ENCODE measurements at places on chromosomes 16 and 17.

- DNase-seq: no peak
Measured at GRCh38 chr17:78034429-78035091, 76.1 kb downstream of the TNRC6C start.

DNA sequence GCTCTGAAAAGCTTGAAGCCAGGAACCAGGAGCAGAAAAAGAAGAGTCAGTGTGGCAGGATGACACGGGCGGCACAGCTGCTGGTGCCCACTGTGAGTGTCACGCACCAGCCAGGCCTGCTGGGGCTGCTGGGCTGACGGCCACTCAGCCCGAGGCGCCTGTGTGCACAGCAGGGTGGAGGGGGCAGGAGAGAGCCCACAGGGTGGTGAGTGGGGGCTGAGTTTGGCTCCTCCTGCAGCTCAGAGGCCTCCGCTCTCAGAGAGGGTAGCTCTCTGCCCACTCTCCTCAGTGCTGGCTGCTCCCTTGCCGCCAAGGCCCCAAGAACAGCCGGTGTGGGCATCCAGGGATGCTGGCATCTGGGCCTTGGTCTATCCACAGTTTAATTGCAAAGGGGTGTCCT is 59.6 kb downstream of the GSG1L start:
- no peak for DNase-seq

- no peak for DNase-seq
Measured at GRCh38 chr17:47718634-47719405, 14.2 kb upstream of the TBX21 start.

- no peak for DNase-seq
Measured at GRCh38 chr16:11692171-11692570, 23.9 kb downstream of the SNN start.

DNA sequence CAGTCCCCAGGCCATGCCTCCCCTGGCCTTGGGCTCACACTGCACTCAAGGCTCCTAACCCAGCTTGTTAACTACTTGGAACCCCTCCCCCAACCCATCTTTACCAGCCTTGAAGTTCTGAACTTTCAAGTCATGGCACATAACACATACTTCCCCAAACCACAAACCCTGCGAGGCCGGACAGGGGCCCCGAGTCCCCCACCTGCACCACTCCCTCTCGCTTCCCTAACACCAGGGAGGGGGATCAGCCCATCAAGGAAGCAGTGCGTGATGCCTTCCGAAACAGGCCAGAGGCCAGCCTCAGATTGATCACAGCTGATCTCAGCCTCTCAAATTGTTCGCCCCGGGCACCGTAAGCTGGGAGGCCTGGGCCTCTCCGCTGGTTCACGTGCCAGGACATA is 3.0 kb upstream of the NLRC3 start:
- DNase-seq: no peak

DNA sequence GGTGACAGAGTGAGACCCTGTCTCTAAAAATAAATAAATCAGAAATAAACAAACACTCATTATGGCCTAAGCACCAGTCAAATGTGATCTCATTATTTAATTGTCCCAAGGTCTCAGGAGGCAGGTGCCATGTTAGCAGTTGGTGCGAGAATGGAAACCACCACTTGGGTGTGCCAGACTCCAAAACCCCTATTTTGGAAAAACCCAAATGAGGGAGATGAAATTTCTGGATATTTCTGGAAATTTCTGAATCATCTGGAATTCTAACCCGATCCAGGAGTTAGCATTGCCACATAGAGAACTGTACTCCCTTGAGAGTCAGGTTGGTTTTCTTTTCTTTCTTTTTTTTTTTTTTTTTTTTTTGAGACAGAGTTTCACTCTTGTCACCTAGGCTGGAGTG is 264.0 kb downstream of the XYLT1 start:
- DNase-seq: no peak

- DNase-seq: no peak
Measured at GRCh38 chr17:73644145-73645049, at the start of gene SDK2. Gene SDK2 (minus strand): TSS chr17:73644445. CDS start chr17:73644088, 357 bp downstream.

GRCh38 chr17:39926588-39927100 is 757 bp downstream of the ORMDL3 start:
- DNase-seq: peak; percentile 49

- no peak for DNase-seq
Measured at GRCh38 chr16:68005786-68006286, 6.6 kb upstream of the DPEP2 start.

GRCh38 chr17:76353004-76353598 is 615 bp downstream of the PRPSAP1 start:
- DNase-seq: peak; percentile 17

GRCh38 chr17:50356892-50357510 is 11.1 kb downstream of the XYLT2 start:
- no peak for DNase-seq

DNA sequence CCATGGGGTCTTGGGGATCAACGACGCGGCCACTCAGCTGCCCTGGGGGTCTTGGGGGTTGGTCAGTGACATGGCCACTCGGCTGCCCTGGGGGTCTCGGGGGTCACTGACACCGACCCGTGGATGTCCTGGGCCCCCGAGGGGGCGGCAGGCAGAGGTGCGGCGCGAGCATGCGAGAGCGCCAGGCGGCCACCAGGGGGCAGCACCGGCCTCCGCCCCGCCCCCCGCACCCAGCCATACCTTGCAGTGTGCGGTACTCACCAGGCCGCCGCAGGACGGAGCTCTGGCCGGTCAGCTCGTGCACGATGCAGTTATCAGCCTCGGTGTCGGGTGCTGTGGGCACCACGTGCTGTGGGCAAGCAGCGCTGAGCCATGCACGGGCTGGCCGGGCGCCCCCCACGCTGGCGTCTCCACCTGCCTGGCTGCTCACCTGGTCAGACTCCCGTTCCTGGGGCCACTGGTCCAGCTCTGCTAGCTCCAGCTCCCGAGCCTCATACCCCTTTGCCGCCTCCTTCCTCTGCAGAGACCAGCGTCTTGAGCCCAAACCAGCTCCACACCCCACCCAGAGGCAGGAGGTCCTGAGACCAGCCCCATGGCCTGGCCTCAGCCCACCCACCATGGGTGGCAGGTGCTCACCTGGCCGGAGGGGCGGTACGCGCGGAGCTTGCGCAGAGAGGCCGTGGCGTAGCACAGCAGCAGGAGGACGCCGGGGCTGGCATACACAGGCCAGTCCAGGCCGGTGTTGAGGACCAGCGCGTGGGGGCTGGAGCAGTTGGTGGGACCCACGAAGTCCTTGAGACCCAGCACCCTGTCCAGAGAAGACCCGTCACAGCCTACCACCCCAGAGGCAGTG is 31.2 kb downstream of the CTU2 start:
- DNase-seq: peak; percentile 31

DNA sequence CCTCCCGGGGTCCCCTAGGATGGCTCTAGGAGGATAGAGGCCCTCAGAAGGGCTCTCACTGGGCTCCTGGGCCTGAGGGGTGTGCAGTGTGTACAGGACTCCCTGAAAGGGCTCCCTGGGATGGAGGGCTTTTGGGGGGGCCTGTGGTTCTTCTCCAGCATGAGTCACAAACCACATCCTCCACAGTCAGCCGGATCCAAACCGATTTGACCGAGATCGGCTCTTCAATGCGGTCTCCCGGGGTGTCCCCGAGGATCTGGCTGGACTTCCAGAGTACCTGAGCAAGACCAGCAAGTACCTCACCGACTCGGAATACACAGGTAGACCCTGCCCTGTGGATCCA is 4.5 kb downstream of the TRPV2 start:
- DNase-seq: no peak

DNA sequence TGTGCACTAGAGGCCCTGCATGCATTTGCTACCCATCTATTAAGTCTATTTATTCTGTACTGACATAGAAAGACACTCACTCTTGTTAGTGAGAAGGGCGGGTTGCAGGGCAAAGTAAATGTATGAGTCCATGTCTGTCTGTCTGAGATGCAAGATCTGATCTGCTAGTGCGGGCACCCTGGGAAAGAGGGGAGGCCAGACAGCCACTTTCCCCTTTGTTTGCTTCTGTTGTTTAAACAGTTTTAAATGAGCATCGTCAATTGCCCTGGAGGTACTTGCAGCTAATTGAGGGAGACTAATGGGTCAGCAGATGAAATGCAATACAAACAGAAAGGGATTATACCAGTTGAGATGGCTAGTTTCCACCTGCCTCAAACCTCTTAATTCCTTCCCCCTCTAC is 24.9 kb downstream of the SCNN1G start:
- DNase-seq: no peak

DNA sequence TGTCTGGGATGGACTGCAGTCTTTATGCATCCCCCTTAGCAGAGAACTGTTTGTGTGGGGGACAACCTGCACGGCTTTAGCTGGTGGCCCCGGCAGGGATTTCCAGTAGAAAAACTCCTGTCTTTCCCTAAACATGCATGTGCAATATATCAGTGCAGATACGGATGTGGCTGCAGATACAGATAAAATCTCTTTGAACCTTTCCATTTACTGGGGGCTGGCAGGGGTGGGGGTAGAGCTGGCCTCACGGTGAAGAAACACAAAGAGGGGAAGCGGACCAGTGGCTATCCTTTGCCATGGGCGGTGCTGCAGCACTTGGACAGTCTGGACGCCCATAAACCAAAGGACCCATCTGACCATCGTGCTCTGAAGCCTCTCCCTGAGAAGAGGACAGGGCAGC is 201.3 kb downstream of the ZFHX3 start:
- DNase-seq: no peak

DNA sequence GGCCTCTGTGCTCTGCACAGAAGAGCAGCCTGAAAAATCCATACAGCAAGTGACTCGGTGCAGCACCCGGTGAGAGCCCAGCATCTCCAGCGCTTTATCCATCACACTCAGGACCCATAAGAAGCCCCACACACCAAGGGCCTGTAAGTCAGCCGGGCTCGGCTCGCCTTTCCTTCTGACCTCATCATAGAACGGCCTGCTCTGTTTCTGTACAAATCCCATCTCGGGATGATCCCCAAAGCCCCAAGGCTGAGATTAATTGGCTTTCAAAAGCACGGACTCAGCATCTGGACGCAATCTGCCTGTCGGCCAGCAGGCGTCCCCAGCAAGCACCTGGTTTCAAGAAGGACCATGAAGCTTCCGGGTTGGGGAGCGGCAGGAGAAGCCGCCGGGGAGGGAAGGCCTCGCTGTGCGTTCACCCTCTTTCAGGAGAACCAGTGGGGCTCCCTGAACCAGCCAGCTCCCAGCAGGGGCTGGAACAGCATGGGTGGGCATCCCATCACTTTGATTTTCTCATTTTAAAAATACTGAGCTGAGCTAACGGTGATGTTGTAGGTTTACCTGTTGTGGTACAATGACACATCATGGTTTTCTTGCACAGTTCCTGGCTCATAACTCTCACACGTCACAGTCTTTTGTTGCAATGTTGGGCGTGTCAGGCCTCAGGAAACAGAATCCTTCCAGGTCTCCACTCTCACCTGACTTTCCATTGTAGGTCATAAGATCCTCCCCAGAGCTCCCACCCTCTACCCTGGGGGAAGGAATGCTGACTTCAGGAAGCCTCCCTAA is 6.7 kb downstream of the CCDC57 start:
- no peak for DNase-seq

GRCh38 chr17:80187515-80187941 is 17.7 kb downstream of the CARD14 start:
- DNase-seq: no peak

GRCh38 chr16:49280841-49281371 is 732 bp downstream of the CBLN1 start:
- DNase-seq: no peak

DNA sequence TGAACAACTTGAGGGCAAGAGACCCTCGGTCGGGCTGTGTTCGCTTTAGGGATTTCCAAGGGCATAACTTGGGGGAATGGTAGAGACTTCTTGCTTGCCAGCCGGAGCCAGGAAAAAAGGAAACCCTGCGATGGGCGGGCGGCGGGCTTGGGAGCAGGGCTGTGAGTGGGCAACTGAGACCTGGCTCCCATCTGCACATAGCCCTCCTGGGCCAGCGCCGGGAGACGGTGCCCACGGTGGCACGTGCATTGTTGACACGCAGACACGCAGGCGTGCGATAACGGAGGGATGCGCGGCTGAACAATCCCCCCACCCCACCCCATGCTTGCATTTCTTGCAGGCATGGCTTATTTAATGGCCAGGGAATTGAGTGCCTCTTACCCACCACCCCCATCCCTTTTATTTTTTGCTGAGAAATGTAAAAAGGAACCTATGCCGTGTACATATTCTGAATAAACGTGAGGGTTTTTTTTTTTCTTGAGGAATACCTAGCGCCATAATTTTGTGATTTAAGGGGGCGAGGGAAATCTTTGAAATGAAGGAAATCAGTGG is 17.1 kb upstream of the ZFHX3 start:
- DNase-seq: no peak

GRCh38 chr16:29899516-29900101 is at the start of gene SEZ6L2:
Gene SEZ6L2 (minus strand): TSS chr16:29899550. CDS start chr16:29899019, 531 bp downstream.
- peak; percentile 49 for DNase-seq

GRCh38 chr16:62545039-62545438 is 508.8 kb upstream of the CDH8 start:
- DNase-seq: no peak

DNA sequence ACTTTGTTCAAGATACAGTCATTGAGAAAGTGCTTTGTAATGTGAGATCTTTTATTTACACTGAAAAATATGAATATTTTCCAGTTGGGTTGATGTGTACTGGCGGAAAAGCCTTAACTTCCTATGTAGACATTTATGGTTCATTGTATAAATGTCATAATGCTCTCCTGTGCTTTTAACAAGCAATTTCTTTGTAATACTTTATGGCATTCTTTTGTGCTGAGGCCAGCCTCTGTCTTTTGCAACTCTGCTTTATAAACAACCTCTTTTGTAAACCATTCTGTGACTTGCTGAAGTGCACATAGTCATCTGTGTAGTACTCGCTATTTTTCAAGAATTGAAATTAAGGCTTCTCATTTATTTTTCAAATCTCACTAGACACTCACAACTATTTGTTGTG is 291.2 kb downstream of the CDH11 start:
- DNase-seq: no peak

DNA sequence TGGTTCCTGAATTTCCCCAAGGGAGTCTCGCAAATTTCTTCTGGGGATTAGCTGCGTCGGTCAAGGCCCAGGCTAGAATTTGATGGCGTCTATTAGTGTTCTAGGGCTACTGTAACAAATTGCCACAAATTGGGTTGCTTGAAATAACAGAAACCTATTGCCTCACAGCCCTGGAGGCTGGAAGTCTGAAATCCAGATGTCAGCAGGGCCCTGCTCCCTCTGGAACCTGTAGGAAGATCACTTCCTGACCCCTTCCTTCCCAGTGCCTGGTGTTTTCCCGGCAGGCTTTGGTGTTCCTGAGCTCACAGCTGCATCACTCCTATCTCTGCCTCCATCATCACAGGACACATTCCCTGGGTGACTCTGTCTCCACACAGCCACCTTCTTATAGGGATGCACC is 24.4 kb downstream of the DHRS7C start:
- DNase-seq: no peak

DNA sequence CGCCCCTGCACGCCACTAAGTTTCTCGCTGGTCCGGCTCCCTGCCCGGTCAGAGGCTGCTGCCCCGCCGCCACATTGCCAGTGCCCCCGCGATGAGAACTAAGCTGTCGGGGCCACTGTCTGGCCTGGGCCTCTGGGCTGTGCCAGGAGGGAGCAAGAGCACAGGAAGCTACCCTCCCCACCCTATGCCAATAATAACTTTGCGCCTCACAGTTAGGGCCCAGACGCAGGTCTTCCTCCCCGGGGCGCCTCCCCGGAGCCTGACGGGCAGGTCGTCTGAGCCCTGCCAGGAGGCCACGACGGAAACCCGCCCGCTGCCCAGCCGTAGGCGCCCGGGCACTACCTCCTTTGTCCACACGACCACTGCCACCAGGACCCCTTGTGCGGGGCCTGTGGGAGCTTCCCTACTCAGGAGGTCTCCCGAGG is 1.5 kb downstream of the ZFPM1 start:
- peak; percentile 35 for DNase-seq

GRCh38 chr17:17540278-17540906 is 44.2 kb upstream of the RASD1 start:
- no peak for DNase-seq

- no peak for DNase-seq
Measured at GRCh38 chr16:64983963-64984362, 137.9 kb downstream of the CDH11 start.

GRCh38 chr16:9159839-9160550 is 68.6 kb downstream of the HAPSTR1 start:
- DNase-seq: peak; percentile 30
